ENCODE measurements at places on chromosomes 2 and 18.
A peak's percentile ranks its signal among the peaks of the same experiment; 100 is the strongest.

- DNase-seq = no peak
Measured at GRCh38 chr18:78751664-78752063, 228.0 kb upstream of the SALL3 start.

- DNase-seq = no peak
Measured at GRCh38 chr2:2902547-2903281, 474.9 kb downstream of the EIPR1 start.

GRCh38 chr2:204842661-204843485 lies 297.6 kb downstream of the PARD3B start:
- peak; percentile 91 for DNase-seq

DNA sequence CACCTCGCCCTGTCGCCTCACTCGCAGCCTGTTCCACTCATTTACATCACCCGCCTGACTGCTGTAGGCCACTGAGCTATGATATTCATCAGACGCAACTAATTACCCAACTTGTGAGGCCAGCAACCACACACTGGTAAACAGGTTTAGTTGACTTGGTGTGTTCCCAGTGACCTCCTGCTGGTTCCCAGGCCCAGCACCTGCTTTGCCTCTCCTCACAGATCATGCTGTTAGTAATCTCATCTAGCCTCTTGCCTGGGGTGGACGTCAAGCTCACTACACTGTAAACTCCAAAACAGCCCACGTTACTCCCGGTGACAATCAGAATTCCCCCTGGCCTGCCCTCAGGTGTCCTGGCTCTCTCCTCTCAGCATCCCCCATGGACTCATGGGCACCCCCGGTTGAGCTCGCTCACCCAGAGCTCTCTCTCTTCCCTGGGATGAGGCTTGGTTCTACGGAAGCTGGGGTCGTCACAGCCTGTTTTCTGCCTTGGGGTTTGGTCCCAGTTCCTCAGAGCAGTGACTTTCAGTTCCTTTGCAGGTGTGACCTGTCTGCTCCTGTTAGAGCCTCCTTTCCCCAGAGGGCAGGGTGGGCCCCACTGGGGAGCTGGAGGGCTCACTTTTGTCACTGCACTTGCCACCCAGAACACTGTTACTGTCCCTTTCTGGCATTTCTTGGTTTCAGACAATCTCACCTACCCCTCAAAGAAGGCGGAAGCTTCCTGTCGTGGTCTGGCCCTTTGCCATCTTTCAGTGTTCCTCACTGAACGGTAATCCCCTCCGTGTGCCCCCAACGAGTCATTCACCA lies 40.3 kb downstream of the INPP5D start:
- DNase-seq = no peak

DNA sequence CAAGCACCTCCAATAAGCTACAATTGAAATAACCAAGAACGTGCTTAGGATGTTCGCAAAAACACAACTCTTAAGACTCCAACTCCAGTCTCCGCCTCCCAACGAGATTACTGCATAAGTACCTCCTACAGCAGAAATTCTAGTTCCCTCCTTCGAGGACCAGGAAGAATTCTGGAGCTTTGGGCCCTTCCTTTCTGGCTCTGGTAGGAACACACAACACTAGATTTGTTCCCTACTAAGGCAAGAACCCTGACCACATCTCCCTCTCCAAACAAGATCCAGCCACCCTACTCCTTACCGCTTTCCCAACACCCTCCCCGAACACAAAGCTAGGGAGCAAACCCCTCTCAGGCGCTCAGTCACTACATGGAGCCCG lies 721 bp downstream of the ADAM17 start:
- peak; percentile 64 for DNase-seq

DNA sequence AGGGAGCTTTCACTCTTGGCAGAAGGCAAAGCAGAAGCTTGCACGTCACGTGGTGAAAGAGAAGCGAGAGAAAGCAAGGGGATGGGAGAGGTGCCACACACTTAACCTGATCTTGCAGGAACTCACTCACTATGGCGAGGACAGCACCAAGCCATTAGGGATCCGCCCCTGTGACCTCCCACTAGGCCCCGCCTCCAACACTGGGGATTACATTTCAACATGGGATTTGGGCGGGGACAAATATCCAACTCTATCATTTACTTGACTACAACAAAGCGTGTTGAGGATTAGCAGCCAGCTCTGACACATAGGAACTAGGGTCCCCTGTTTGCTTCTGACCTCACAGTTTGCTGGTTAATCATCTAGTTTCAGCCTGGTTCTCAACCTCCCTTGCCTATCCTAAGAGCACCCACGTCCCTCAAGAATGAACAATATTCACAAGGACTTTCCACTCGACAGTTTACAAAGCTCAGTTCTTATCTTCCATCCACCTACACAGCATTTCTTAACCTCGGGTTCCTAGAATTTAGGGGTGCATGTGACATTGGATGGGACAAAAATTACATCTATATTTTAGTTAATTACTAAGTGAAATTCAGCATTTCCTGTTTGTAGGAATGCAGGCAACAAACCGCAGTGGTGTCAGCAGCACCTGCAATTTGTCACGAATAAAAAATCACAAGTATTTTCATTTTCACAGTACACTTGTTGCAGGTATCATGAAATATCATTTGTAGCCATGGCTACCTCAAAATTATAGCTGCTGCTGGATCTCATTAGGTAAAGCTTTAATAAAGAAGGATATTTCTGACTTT lies 36.0 kb downstream of the LBH start:
- DNase-seq = no peak

- DNase-seq = no peak
Measured at GRCh38 chr2:33505966-33506365, 29.5 kb downstream of the RASGRP3 start.

- DNase-seq = no peak
Measured at GRCh38 chr2:161234627-161235026, 73.6 kb upstream of the PSMD14 start.

DNA sequence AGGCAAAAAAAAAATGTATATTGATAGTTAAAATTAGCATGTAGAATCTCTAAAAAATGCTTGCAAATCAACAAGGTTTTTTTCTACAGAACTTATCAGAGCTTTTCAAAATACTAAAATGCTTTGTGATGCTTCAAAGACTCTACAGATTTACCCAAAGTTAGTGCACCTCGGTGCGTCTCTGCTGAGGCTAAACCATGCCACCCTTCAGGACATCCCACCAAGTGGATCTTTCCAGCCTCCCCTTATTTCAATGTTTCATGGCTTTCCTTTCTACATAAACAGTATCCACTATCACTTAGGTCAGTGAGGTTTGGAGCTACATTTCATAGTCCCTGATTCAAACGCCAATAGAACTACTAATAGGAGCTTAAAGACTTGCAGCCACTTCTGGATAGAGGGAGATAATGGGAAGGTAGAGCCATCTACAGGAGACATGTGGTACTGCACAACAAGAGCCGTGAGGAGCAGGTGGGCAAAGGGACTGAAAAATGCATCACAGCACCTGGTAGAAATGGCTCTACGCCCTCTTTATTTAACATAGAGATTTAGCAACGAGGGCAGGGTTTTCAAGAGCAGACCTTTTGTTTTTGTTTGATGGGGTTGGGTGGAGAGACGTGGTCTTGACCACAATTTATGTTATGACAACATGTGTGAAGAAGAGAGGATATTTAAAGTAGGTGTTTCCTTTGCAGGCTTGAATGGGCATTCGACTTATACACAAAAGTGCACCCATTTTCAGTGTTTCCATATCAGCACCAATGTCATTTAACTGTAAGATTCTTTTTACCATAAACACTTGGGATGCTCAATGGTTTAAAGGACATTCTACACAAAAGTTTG lies 56.1 kb upstream of the SLC35G4 start:
- peak; percentile 42 for DNase-seq

- DNase-seq = no peak
Measured at GRCh38 chr18:51617572-51618260, 420.2 kb upstream of the MEX3C start.
